Activated naive CD8-positive, alpha-beta T cell treated with anti-CD3 and anti-CD28 coated beads, Interleukin-2, amount 50 U/mL, for 24 hours (primary cell): ENCODE measurements at places on chromosomes 6 and 20.

GRCh38 chr6:139371421-139372203 lies 2.8 kb downstream of the CITED2 start:
- no peak for DNase-seq

DNA sequence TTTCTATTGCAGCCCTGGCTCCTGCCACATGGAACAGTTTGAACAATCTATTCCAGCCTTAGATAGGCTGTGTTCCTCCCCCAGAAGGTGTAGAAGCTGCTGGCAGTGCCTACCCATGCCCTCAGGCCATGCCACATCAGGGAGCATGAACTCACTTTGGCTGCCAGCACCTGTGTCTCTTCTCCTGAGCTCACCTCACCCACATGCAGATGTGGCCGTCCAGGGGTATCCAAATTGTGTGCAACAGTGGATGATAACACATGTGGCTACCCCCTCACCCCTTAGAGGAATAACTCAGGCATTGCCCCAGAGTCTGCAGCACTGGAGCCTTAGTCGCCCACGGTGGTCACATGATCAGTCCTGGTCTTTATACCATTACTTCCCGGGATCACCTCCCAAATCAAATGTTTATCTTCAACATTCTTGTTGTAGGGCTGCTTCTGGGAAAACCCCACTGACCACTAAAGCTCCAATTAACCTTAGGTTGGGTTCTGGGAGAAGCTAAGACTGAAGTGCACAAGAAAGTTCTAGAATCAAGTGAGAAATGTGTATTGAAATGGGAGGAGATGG lies 110.4 kb downstream of the BANF2 start:
- no peak for DNase-seq

DNA sequence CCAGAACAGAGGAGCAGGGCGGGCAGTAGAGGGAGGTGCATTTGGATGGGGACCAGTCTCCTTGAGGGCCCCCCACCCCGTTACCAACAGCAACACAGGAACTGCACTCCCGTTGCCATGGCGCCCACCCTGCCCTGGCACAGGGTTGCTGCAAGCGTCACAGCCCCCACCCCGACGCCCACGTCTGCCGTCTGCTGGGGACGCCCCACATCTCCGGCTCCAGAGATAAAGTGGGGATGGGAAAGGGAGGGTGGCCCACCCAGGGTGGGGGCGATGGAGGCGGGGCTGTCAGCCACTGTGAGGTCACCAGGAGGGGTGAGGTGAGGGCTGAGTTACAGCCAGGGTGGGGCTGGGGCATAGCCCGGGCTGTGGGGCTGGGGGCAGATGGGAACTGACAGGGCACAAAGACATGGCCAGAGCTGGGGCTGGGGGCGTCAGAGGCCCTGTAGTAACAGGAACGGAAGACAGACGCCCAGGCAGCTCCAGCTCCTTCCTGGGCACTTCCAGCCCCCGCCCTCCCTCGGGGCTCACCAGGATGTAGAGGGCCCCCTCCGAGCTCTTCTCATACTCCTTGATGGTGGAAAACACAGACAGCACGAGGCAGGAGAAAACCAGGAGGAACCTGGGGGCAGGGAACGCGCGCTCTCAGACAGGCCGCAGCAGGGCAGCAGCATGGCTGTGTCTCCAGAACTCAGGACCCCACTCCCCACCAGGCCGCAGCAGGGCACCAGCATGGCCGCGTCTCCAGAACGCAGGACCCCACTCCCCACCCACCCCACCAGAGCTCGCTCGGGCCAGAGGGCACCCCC lies 26.0 kb downstream of the KCNQ2 start:
- no peak for DNase-seq

GRCh38 chr20:42739683-42740082 lies 450.0 kb downstream of the PTPRT start:
- DNase-seq: no peak

DNA sequence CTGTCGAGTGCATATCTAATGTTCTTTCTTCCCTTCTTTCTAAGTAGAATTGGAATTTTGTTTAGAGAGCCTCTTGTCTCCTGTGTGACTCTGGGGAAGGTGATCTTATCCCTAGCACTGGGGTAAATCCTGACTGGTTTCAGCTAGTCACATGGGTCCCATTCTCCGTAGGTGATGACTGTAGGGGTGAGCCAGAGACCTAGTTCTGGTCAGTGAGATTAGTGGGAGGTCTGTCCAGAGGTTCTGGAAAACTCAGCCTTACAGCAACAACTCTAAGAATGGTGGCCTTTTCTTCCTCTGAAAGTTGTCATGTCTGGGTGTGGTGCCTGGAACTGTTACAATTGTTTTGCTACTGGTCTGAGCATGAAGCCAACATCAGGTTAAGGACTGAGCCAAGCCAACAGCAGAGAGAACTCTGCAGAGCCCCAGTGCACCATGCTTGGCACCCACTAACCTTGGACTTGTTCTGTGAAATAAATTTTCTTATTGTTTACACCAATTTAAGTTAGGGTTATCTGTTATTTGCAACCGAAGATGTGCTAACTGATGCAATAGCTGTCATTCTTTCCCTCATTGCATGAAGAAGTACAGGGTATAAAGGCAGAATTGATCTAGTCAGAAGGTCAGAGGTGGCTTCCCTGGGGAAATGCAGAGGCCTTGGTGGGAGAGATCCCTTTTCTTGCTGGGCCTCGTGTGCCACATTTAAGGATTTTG lies 56.8 kb upstream of the TULP4 start:
- DNase-seq: no peak

GRCh38 chr6:81744131-81744530 lies 8.3 kb downstream of the TENT5A start:
- no peak for DNase-seq

DNA sequence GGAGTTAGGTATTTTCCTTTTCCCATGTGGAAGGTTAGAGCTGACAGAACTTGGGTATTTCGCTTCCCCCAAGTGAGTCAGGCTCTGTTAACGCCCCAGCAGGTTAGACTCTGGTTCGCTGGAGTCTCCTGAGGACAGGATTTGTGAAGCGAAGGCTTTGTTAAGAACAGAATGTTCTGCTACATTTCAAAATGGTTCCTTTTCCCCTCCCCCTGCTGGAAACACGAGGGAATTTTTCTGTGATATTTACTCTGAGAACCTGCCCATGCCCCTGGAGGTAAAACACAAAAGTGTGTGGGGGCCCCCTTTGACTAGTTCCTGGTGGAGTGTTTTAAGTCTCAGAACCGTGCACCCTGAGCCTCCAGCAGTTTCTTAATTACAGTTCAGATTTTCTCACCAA lies 731.4 kb upstream of the CITED2 start:
- no peak for DNase-seq
